ENCODE measurements at places on chromosomes 13 and 19.

GRCh38 chr13:71255633-71256032 is 611.4 kb downstream of the DACH1 start:
- no peak for DNase-seq

GRCh38 chr19:4589579-4590410 is 30.3 kb upstream of the SEMA6B start:
- DNase-seq = no peak

- no peak for DNase-seq
Measured at GRCh38 chr13:39496506-39496905, 106.5 kb downstream of the LHFPL6 start.

GRCh38 chr13:66994097-66994496 is 236.0 kb downstream of the PCDH9 start:
- no peak for DNase-seq

DNA sequence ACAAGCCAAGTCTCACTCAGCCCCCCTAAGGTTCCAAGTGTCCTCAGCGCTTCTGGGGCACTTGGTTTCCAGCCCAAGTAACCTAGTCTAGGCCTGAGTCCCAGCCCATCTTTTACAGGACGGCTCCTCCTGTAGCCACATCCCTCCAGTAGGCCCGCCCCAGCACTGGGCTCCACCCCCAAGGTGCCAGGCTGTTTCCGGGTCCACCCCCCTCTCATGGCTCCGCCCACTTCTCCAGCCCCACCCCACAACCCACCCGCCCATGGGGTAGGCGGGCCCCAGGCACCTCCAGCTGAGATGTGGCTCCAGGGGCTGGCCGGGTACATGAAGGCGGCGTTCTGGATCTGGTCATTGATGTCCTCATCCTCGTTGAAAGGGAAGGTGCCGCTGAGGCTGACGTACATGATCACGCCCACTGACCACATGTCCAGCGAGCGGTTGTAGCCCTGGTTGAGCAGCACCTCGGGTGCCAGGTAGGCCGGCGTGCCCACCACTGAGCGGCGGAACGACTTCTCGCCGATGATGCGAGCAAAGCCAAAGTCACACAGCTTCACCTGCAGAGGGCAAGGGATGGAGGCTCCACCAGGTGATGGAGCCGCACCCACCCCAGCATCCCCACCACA is 17.2 kb upstream of the DACT3 start:
- DNase-seq = peak; percentile 39

DNA sequence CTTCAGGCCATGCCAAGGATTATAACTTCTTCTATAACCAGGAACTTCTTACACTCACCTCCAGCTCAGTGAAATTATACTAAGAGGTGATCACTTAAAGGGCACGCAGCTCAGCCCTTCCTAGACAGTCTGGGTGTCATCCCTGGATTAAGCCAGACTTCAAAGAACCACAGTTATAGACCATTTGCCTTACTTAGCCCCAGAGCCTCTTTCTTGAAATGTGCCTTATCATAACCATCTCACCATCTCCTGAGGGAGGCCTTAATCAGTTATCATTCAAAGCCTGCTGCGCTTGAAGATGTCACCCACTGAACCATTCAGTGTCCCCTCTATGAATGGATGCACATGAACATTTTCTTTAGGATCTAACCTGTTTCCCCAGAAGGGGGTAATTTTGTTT is 10.1 kb upstream of the DHRS12 start:
- no peak for DNase-seq

- DNase-seq = no peak
Measured at GRCh38 chr19:17149393-17150135, 65.6 kb upstream of the USE1 start.

- DNase-seq = no peak
Measured at GRCh38 chr19:1884719-1885334, 469 bp downstream of the ABHD17A start.

DNA sequence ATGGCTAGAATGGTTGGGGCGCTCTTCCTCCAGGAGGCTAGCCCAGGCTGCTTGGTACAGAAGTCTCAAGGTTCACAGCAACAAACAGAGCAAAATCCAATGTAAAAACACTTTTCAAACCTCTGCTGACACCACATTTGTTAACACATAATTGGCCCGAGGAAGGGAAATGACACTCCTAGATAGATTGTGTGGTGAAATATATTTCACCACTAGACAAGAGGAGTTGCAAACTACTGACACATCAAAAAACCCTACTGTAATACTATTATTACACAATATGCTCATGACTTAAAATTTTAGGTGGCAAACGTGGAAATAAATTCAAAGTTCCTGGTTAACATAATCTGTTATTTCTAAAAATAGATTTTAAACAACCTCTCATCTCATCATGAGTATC is 643.6 kb downstream of the PCDH9 start:
- DNase-seq = no peak

- DNase-seq = no peak
Measured at GRCh38 chr13:38543561-38543960, 143.3 kb upstream of the FREM2 start.

DNA sequence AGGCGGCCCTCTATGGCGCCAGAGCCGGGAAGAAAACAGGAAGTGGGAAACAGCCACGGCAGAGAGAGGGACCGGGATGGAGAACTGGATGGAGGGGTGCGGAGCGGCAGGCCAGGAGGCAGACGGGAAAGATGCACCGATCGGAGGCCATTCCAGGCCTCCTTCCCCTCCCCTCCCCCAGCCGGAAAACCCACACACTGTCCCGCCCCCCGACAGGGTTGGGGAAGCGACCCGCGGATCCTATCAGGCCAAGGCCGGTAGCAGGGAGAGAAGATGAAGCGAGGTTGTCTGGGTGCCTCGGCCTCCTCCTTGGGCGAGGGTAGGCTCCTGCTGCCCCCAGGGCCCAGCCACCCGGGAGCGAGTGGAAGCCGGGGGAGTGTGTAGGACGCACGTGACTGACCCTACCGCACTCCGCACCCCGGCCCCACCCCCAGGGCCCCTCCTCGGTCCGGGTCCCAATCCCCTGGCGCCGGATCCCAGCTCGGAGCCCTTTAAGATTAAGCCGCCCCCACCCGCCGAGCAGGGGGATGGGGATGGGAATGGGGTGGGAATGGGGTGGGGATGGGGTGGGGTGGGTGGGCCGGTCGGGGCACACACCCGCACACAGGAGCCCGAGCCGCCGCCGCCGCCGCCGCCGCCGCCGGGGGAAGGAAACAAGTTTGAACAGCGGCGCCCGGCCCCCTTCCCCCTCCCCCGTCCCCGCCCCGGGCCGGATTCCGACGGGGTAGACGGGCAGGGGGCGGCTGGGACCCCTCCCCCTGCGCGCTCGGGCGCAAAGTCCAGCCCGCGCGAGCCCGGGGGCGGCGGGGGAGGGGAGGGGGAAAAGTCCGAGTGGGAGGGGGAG is 1.5 kb downstream of the ERF start:
- no peak for DNase-seq

DNA sequence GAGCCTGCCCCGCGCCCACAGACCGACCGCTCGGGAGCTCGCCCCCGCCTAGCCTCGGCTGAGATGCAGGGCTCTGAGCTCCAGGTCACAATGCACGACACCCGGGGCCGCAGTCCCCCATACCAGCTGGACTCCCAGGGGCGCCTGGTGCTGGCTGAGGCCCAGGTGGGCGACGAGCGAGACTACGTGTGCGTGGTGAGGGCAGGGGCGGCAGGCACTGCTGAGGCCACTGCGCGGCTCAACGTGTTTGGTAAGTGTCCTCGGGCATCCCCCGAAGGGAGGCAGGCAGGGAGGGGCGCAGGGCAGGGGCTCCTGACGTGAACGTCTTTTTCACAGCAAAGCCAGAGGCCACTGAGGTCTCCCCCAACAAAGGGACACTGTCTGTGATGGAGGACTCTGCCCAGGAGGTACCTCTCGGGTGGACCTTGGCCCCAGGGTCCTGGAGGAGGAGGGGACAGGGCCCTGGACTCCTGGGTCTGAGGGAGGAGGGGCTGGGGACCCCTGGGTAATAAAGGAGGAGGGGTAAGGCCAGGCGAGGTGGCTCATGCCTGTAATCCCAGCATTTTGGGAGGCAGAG is 3.3 kb downstream of the BCAM start:
- no peak for DNase-seq

GRCh38 chr19:13055213-13056051 is 47.2 kb downstream of the LYL1 start:
- no peak for DNase-seq

- no peak for DNase-seq
Measured at GRCh38 chr13:105702441-105702840, 833.0 kb downstream of the EFNB2 start.

DNA sequence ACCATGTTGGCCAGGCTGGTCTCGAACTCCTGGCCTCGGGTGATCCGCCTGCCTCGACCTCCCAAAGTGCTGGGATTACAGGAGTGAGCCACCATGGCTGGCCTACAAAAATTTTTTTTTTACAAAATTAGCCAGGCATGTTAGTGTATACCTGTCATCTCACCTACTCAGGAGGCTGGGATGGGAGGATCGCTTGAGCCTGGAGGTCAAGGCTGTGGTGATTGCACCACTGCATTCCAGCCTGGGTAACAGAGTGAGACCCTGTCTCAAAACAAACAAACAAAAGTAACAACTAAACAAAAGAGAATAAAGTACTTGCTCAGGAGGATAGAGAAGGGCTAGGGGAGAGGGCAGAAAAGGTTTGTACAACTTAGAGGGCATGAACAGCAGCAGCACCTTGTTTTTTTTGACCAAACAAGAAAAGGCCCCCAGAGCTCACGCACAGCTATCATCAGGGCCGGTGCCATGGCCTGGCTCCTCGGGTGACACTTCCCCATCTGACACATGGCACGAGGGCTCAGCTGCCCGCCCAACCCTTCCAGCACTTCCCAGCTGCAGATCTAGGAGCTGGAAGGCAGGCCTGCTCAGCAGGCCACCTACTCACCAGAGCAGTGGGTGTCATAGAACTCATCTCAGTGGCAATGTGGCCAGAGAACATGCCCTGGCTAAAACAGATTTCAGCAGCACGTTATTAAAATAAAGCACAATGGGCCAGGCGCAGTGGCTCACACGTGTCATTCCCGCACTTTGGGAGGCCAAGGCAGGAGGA is 8.6 kb upstream of the SLC7A9 start:
- DNase-seq = no peak

DNA sequence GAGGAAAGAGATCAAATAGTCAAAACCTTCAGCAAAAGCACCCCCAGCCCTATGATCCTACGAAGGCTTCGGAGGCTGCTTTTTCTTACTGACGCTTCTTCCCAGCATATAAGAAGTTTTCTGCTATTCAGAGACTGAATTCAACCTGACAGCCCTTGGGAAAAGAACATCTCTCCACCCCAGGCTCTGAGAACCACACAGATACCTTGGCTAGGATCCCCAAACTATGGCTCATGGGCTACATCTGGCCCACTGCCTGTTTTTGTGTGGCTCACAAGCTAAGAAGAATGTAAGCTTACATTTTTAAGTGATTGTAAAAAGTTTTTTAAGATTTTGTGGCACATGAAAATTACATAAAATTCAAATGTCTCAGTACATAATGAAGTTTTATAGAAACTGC is 3.0 kb downstream of the SLC15A1 start:
- no peak for DNase-seq

DNA sequence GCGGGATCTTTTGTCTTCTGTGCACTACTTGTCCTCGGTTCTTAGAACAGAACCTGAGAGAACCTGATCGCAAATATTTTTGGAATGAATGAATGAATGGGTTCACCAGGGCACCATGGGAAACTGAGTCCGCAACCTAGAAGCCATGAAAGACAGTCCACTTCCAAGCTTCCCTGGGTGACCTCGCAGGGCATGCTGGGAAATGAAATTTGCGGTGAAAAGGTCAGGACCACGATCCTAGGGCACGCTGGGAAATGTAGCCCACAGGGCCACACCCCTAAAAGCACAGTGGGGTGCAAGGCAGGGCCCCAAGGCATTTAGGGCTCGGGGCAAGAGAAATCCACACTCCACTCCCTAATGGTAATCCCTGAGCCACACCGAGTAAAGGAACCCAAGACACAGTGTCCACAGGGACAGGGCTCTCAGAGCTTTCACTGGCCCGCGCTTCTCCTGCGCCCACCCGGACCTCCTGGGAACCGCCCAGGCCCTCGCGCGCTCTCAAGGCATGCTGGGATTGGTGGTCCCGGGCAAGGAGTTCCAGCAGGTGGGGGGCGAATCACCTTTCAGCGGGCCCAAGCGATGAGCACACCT is 1.1 kb upstream of the PPP1R12C start:
- DNase-seq = no peak

DNA sequence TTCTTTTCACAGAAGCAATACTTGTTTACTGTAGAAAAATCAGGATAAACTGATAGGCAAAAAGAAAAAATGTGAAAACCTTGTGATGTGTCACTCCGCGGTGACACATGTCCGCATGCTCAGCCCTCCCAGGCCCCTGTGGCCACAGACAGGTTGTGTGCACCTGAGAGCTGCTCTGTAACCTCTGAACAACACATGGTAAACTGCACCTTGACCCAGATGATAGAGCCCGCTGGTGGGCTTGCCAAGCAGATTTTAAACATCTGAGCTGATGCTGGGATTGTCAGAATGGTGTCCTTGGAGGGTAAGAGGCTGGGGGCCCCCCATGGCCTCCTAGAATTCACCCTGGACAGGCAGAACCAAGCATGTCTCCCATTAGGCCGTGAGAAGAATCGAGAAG is 33.8 kb downstream of the DHRS12 start:
- no peak for DNase-seq

DNA sequence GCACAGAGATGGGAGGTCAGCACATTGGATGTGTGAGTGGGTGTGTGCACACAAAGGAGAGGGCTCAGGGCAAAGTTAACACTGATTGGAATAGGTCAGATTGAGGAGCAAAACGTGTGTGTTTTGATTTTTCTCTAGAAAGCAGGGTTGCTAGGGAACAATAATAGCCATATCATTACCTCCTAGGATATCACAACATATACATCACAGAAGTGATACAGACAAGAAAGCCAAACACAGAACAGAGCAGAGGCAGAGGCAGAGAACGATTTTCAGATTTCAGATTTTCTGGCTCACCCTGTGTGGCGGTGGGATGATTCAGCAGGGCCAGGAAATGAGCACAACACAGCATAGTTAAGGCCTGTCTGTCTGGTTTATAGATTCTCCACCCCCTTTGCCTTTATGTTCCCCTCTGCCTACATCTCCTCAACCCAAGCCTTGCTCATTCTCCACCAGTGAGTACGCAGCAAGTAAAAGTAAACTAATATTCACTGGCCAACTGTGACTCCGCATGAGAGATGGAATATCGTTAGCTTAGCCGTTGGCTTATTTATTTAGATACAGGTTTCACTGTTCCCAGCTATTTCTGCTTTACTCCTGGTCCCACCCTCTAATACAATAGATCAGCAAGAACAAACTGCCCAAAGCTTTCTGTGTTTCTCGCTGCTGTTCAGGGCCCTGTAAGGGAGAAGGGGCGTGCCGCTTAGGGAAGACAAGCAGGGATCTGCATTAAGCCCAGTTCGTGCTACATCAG is 182.7 kb upstream of the TSC22D1 start:
- no peak for DNase-seq

DNA sequence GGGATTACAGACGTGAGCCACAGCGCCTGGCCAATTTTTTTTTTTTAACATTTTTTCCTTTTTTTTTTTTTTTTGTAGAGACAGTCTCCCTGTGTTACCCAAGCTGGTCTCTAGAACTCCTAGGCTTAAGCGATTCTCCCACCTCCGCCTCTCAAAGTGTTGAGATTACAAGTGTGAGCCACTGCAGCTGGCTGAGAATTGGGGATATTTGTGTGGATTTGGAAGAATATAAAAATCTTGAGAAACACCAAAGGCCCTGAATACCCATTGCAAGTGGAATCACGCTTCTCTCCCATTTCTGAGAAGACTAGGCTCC is 79.9 kb upstream of the ABCC4 start:
- DNase-seq = no peak

Data from stimulated activated CD8-positive, alpha-beta memory T cell treated with anti-CD3 and anti-CD28 coated beads, Interleukin-15, amount 100 ng/mL, for 24 hours (primary cell).